ENCODE measurements at places on chromosomes 3 and 15.

DNA sequence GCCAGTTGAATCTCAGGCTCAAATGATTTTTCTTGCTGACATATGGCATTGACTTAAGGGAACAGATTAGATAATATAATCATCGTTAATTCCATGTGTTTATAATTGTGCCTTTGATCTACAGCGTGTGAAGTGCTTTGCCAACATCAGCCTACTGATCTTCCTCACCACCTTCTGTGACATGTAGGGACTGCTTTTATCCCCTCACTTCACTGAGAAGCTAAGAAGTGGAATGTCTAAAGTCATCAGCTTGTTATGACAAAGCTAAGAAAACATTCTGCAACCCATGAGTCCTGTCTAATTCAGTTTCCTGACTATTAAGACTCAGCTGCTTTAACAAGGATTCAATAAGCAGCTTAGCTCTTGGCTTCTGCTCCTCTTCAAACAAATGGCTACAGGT lies 106.0 kb downstream of the MYH15 start:
- DNase-seq = peak; percentile 45

GRCh38 chr3:16388850-16389441 lies 123.9 kb downstream of the OXNAD1 start:
- DNase-seq = no peak

DNA sequence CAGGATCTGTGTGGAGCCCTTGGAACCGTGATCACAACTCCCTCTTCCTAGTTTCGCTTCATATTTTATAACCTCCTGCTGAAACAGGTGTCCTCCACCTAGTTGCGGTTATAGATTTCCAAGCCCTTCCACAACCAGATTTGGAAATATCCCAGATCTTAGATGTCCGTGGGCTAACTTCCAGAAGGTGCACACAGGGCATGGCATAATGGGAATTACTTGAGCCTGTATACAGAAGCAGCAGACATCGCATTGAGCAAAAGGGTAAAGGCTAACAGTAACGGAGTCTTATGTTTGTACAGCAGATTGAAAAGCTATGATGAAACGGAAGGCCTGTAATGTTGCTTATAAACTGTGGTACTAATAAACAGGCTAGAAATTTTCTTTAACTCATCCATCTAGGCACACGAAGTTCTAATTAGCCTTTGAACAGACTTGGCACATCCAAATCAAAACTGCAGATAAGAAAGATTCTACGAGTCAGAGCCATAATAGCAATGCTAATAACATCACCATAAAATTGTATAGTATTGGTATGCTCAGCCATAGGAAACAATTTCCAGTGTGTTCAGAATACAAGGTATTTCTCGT lies 1.2 kb upstream of the USF3 start:
- no peak for DNase-seq

DNA sequence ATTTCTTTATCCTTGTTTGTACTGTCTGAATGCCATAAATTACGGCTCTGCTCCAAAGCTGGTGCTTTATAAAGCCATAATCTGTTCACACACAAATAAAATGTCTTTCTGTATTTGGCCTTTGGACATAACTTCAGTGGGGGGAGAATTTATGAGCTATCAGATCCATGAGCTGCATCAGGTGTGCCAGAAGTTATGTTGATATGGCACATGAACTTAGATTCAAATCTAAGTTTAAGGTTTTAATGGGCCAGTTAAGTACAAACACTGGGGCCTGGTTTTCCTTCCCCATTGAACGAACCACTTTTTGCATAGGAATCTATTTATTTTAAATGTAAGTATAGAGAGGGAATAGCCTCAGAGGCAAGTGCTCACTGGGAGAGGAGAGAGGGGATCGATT lies 239.9 kb downstream of the NFKBIZ start:
- no peak for DNase-seq

DNA sequence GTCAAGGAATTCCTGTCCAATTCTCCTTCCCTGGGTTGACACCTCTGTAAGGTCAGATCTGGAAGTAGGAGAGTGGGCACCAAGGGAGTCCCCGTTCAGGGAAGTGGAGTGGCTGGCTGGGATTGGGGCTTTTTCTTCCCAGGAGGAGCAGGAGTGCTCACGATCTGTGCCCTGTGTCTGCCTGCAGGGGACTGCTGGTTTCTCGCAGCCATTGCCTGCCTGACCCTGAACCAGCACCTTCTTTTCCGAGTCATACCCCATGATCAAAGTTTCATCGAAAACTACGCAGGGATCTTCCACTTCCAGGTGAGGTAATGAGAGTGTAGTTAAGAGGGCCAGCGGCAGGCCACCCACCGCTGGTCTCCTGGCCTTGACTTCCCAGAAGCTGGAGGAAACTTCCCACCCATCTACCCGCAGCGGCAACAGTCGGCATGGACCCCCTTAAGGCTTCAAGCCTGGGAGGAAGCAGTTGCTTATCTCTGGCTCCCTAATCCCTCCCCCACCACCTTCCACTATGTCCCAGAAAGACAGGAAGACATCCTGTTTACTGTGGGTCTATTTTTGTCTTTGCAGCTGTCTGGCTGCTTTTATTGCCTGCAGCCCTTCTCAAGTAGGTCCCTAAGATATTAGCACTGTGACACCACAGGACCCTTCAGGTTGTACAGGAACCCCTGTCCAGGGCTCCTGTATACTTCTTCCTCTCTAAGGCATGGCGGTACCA lies 26.8 kb downstream of the CAPN3 start:
- peak; percentile 37 for DNase-seq

DNA sequence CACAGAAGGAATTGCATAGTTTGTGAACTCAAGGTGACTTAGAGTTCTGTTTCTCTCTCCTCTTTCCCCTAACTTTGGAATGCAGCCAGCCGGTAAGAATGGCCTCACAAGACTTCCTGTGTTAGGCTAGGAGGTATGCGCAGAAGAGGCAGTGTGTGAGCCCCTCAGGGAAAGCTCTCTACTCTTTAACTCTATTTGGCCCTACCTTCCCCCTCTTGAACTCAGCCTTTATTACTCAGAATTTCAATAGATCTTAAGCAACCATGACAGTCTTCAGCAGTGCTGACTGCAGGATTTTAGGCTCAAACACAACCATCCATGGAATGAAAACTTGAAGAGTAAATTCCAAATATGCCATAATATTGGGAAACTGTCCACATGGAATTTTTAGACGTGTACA lies 209.5 kb downstream of the DTWD1 start:
- DNase-seq = peak; percentile 59

DNA sequence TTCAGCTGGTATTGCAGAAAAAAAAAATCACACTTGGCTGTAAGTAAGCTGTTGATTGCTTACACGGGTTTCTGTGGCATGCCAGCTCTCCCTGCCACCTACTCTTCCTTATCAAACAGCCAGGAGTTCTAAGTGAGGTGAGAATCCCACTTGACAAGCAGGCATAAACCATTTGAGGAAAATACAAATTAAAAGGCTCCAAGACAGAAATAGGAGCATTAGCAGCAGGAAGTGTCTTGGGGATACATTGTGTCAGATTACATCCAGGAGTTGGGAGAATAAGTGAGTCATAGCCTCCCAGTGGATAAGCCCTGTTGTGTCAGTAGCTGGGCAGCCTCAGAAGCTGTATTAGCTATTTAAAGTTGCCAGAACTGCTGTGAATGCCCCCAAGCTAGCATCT lies 256.0 kb downstream of the CNTN4 start:
- peak; percentile 93 for DNase-seq
